Stimulated activated CD8-positive, alpha-beta memory T cell treated with anti-CD3 and anti-CD28 coated beads, Interleukin-4, amount 100 ng/mL, for 1 hour (primary cell): ENCODE measurements at places on chromosomes 1 and 21.

DNA sequence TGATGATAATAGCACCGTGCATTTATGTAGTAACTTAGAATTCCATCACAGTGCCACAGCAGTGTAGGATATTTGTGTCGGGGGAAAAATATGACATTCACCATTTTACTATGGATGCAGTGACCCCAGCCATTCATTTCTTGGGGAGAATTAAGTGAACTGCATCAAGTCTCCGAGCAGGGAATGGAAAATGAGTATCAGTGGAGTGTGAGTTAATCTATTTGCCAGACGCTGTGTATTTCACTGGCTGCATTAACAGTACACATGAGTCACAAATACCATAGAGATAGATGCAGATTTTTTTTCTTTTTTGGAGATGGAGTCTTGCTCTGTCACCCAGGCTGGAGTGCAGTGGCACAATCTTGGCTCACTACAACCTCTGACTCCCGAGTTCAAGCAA lies 33.8 kb upstream of the SLC45A1 start:
- DNase-seq = no peak

DNA sequence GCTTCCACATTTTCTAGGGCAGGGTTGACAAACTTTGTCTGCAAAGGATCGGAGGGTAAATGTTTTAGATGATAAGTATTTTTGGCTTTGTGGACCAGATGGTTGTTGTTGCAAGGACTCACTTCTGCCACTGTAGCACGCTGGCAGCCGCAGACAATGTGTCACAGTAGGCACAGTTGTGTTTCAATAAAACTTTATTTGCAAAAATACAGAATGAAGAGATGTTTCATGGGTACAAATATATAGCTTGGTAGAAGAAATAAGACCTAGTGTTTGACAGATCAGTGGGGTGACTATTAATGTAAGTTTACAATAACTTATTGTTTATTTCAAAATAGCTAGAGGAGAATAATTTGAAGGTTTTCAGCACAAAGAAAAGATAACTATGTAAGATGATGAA lies 127.8 kb downstream of the GRIK3 start:
- no peak for DNase-seq

DNA sequence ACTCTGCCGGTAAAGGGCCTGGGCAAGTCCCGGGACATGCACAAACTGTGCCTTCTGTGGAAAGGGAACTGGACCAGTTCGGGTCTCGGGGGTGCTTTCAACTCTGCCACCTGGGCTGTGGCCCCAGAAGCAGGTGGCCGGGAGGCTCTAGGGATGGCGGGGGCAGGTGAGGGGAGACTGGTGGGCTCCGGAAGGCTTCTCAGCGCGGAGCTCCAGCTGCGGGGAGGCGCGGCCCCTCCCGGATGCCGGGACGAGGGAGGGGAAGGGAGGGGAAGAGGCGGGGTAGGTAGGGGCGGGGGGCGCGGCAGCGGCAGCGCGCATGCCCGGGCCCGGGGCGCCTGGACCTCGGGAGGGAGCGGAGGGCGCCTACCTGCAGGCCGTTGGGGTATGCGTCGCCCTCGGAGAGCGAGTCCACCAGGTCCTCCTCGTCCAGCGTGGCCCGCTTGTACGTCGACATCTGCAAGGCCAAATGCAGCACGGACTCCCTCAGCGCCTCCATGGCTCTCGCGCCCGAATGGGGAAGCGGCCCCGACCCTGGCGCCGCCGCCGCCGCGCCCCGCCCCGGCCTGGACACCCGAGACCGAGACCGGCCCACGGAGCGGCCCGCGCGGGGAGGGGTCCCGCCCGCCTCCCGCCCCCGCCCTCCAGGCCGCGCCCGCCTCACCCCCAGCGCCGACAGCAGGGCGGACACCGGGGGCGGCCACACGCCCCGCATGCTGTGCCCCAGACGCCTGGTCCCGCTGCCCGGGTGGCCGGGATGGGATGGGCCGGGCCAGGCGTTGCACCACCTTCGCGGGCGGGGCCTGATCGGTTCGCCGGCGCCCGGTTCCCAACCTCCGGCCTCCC lies at the start of gene ECE1:
Gene ECE1 (minus strand): TSS at position 764 of the 846 bp plus-strand sequence. CDS start 49 bp downstream, at position 715.
- DNase-seq = peak; percentile 7

DNA sequence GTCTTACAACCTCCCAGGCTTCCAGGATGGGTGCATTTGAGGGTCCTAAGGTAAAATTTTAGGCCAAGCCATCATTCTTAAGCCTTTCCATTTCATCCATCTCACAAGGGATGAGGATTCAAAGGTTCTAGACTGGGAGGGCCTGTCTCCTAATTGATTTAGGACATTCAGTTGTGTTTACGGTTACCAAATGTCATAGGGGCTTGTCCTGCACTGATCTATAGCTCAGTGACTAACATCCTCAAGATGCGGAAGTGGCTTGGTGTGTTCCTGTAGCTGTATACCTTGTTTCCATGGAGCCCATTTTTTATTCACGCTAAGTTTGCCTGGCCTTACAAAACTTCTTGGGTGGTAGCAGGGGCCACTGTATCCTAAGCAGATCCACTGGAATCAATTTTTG lies 52.8 kb downstream of the DUSP10 start:
- DNase-seq = no peak

GRCh38 chr1:244046907-244047611 lies 4.0 kb upstream of the ZBTB18 start:
- DNase-seq = no peak

GRCh38 chr1:61241411-61241838 lies 159.1 kb downstream of the NFIA start:
- no peak for DNase-seq
